NT2/D1 (cell line): ENCODE measurements at places on chromosomes 6 and 20.

DNA sequence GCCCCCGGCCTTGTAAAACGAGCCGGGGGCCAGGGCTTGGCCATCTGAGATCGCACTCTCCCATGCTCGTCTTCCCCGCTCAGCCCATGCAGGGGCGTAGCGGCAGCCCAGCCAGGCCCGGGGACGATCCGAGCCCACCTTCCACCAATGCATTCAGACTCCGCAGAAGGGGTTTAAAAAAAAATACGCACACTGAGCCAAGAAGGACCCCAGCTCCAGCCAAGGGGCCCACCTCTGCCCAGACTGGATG lies 320 bp downstream of the GSTA4 start:
- no peak for DNase-seq

GRCh38 chr6:110408901-110409300 lies 6.5 kb downstream of the DDO start:
- DNase-seq, result no peak

GRCh38 chr6:112439432-112439831 lies 92.3 kb downstream of the RFPL4B start:
- DNase-seq, result no peak

DNA sequence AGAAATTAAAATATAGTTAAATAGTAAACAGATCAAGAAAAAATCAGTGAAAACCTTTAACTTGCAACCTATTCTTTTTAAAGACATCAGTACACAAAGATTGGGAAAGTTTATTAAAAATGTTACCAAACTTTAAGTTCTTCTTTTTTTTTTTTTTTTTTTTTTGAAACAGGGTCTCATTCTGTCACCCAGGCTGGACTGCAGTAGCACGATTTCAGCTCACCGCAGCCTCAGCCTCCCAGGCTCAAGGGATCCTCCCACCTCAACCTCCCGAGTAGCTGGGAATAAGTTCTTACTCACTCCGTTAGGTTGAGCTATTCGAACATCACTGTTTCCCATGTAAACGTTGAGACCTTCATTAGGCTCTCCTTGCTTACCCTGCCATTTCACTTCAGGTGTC lies 5.6 kb downstream of the MAP3K5 start:
- DNase-seq, result no peak

DNA sequence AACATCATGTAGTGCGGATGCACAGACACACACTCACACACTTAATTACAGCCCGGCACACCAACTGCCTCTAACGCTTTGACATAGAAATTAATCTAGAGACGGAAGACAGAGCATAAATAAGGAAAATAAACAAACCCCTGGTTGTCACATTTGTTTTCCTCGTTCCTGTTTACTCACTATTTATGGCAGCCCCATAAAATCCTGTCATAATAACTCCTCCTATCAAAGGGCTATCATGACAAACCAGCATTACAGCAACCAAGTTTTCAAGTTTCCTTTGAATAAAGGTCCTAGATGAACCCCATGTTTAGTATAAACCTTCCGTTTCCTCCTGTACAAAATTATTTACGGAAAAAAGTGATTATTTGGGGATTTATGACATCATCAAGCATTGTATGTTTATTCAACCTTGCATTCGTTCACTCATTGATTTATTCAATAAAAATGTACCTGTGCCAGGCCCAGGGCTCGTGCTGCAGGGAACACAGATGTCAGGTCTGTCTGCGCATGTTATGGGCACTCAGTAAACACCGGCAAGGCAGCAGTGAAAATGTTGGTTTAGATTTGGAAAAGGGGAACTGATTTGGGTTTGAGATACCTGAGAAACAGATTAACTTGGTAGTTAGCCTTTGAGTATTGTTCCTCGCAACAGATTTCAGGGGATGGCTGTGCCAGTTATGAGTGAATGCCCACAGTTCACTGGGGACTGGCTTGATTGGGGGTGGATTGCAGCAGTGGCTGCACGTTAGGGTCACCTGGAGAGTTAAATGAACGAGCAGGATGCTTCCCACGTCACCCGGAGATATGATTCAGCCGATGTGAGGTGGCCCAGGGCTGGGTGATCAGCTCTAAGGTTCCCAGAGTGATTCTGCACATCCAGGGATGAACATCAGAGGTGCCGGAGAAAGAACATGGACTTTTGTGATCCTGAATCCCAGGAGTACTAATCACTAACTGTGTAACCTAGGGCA lies 295.3 kb upstream of the FOXQ1 start:
- DNase-seq, result no peak

DNA sequence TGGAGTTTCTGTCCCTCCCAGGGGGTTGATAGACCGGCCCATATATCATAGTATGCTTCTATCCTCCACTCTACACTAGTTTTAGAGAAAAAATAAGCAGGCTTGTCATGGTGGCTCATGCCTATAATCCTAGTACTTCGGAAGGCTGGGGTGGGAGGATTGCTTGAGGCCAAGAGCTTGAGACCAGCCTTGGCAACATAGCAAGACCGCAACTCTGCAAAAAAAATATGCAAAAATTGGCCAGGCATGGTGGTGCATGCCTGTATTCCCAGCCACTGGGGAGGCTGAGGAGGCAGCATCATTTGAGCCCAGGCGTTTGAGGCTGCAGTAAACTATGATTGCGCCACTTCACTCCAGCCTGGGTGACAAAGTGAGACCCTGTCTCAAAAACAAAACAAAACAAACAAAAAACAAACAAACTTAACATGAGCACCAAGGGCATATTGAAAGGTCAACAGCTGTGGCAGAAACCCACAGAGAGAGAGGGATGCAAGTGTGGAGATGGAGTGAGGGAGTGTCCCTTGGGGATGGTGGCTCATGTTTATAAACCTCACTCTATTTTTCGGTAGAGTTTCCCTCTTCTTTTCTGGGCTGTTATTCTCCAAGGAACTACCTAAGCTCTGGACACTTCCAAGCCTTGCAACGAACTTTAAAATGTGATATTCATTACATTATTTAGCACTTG lies 24.1 kb downstream of the SLC24A3 start:
- no peak for DNase-seq

DNA sequence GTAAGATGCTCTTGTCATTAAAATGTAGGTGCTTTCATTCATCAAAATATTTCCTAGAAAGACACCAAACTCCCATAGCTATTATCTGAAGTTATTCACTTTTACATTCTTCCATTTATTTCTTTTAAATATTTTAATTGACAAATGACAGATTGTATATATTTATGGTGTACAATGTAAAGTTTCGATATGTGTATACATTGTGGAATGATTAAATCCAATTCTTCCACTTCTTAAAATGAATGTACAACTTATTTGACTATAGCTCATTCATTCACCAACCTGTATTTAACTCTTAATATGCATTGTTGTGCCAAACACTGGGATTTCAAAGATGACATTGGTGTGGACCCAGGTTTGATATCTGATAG lies 41.0 kb downstream of the CCN2 start:
- DNase-seq, result no peak

GRCh38 chr20:58086763-58087561 lies 141.5 kb downstream of the ANKRD60 start:
- DNase-seq, result peak; percentile 52
